ENCODE measurements at places on chromosomes 12 and 14. TPM values are rescaled to one million over a fixed set of nuclear protein-coding genes. Genes with fewer than 3 reads are reported as not detected.

- peaks cover 13% of the 10 kb centered on the region for H3K27me3 ChIP-seq
- no peaks in the 10 kb centered on the region for H3K4me1 ChIP-seq
These were observed 43.6 kb downstream of the TRPV4 start for GRCh38 chr12:109789526-109790048.

DNA sequence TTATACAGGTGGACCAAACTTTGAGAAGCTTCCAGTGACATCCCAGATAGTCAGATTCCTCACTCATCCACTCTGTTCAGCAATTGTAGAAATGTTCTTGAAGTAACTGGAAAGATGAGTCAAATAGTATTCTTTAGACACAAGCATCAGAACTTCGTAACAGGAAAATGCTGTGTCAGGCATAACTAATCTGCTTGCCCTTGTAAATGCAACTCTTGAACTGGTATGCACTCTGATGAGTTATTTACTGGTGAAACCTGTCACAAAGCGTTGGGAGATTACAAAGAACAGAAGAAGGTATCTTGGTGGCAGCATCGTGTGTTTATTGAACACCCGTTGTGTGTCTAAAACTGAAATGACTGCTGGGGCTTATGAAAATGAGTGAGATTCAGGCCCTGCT lies 10.8 kb upstream of the DUSP6 start:
- peaks cover 5% of the 10 kb centered on the region for H3K36me3 ChIP-seq
- no peak for DNase-seq
- H3K27me3 ChIP-seq: no peaks in the 10 kb centered on the region
- peak overlapping the region; percentile 24 for H3K27ac ChIP-seq
- H3K4me1 ChIP-seq: peaks cover 25% of the 10 kb centered on the region

GRCh38 chr14:105058521-105059034 lies 6.7 kb downstream of the GPR132 start:
- no peaks in the 10 kb centered on the region for H3K36me3 ChIP-seq
- H3K27me3 ChIP-seq: peaks cover 35% of the 10 kb centered on the region
- H3K4me3 ChIP-seq: no peak overlapping the region

DNA sequence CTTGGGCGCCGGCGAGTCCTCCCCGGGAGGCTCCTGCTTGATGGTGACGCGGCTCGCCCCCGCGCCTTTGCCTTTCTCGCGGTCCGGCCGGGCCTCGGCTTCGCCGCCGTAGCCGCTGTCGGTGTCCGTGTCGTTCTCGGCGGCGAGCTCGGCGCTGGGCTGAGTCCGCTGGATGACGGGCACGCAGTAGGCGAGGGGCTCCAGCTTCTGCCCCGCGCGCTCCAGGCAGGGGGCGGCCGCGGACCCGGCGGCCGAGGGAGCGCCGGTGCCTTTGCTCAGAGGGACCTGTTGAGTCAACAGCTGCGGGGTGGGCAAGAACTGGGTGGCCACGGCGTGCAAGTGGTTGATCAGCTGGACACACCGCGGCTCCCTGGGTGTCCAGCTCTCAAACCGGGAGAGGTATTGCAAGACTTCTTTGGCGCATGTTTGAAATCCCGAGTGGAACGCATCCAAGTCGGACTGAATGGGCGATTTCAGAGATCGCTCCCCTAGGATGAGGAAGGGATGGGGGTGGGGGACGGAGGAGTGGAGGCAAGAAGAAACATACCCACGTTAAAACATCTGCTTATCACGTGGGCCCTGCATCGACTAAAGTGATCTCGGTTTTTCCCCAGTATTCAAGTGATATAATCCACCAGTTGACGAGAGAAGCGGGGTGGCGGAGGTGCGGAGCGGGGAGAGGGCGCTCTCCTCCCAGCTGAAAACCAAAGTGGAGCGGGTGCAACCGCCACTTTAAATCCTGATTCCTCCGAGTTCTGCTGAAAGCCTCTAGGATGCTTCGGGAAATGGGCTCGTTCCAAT lies 2.0 kb downstream of the BHLHE41 start:
- H3K4me3 ChIP-seq: peak overlapping the region; percentile 70
- H3K27ac ChIP-seq: peak overlapping the region; percentile 94
- peak; percentile 63 for DNase-seq
- no peaks in the 10 kb centered on the region for H3K36me3 ChIP-seq
- no peaks in the 10 kb centered on the region for H3K27me3 ChIP-seq

- H3K4me3 ChIP-seq: no peak overlapping the region
- no peaks in the 10 kb centered on the region for H3K27me3 ChIP-seq
- H3K36me3 ChIP-seq: peaks cover 39% of the 10 kb centered on the region
- DNase-seq: no peak
These were observed 71.5 kb downstream of the KDM2B start for GRCh38 chr12:121509339-121509738.

- H3K27me3 ChIP-seq: no peaks in the 10 kb centered on the region
- DNase-seq: no peak
- no peak overlapping the region for H3K27ac ChIP-seq
These were observed 74.3 kb downstream of the FUT8 start for GRCh38 chr14:65486863-65487262.

Gene LRFN5
- 0.30 TPM for total RNA-seq

Gene KRT79
- total RNA-seq: not detected
